ENCODE measurements at places on chromosomes 1 and 21.

GRCh38 chr21:34770576-34770975, 101.8 kb downstream of the CLIC6 start:
- DNase-seq: no peak

GRCh38 chr1:41122851-41123518, 101.5 kb upstream of the SLFNL1 start:
- no peak for DNase-seq

- DNase-seq: no peak
These were observed 39.9 kb downstream of the RGL1 start for GRCh38 chr1:183844806-183845205.

DNA sequence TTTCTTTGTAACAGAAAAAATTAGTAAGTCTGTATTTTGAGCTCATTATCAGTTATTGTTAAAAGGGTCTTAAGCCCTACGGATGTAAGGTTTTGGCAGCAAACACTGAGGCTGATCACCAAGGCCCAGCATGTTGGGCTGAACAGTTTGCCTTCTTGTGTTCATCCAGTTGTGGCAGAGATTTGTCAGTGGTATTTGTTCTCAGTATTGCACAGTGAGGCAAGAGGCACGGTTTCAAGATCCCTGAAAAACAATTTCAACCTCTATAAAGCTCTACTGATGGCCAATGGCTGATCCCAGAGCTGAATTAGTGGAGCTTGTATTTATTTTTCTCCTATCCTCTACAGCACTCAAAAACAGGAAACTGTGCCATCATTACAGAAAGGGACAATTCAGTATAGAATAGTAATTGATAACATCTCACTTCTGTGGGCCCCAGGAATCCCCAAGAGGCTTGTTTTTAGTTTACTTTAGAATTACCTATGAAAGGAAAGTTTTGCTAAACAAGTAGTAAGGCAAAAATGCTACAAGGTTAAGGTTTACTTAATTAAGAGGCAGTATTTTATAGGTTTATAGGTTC, 191.8 kb upstream of the RAB4A start:
- no peak for DNase-seq

GRCh38 chr1:111241797-111242196, 14.3 kb downstream of the CHI3L2 start:
- DNase-seq: no peak

DNA sequence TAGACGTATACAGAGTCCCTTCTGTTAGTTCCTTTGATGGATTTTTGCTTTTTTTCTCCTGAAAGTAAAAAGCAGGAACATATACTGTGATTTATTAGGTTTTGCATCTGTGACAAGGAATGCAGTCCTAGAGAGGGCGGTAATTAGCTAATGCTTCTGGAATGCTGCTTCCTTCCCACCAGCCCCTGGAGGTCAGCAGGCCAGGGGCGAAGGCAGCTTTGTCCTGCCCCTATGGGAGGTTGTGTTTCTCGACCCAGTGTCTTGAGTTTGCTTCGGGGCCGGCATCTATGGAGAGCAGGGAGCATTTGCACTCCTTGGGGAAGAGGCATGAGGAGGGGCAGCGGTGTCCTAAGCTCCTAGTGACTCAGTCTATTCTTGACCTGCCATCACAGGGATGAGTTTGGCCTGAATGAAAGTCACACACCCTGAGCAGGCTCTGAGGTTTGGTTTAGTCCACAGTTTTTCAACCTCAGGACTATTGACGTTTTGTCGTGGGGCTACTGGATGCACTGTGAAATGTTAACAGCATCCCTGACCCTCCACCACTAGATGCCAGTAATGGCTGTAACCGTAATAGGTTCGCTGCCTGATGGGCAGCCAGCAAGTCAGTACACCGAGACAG, 85.0 kb upstream of the KCNJ15 start:
- no peak for DNase-seq

- DNase-seq: no peak
These were observed 3.8 kb downstream of the TRPM2 start for GRCh38 chr21:44357064-44357837.

- no peak for DNase-seq
These were observed 309.2 kb upstream of the PRMT6 start for GRCh38 chr1:106747232-106747631.

- DNase-seq: no peak
These were observed 1.3 kb upstream of the PCBP3 start for GRCh38 chr21:45642122-45642813.

DNA sequence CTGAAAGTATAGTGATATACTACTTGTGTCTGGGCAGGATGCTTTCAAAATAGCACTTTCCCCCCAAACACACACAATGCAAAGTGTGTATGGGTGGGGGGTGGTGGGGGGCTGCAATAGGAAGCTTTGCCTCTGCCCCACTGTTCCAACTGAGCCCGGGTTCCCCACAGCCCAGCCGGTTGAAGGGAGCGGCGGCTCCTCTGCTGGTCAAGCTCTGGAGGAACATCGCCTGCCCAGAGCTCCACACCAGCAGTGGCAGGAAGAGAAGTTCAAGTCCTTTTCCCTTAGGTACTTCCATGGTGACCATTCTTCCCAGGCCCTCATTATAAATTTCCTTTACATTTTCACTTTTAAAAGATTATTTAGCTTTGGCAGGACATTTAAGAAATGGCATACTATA, 74.9 kb downstream of the CAPZB start:
- no peak for DNase-seq

DNA sequence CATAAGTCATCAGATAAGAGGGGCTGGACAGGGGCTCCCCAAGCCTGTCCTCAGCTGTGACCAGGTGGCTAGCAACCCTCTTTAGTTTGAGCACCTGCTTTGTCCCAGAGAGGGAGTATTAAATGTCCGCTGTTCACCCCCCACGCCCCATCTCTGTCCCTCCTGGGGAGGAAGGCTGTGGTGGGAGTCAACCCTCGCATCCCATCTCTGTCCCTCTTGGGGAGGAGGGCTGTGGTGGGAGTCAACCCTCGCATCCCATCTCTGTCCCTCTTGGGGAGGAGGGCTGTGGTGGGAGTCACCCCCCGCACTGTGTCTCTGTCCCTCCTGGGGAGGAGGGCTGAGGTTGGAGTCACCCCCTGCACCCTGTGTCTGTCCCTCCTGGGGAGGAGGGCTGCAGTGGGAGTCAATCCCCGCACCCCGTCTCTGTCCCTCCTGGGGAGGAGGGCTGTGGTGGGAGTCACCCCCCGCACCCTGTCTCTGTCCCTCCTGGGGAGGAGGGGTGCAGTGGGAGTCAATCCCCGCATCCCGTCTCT, 72.6 kb upstream of the ABCG1 start:
- DNase-seq: no peak

DNA sequence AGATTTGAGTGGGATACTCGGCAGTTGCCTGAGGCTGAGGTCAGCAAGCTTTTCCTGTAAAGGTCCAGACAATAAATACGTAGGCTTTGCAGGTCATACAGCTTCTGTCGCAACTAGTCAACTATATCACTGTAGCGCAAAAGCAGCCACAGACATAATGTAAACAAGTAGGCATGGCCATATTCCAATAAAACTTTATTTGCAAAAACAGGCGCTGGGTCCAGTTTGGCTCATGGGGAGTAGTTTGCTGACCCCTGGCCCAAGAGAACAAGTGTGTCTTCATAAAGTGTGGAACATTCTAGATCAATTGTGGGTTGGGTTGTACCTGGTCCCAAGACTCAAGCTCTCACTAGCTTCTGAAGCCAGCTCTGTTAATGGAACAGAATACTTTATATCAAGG, 78.8 kb downstream of the MIS18A start:
- DNase-seq: no peak

DNA sequence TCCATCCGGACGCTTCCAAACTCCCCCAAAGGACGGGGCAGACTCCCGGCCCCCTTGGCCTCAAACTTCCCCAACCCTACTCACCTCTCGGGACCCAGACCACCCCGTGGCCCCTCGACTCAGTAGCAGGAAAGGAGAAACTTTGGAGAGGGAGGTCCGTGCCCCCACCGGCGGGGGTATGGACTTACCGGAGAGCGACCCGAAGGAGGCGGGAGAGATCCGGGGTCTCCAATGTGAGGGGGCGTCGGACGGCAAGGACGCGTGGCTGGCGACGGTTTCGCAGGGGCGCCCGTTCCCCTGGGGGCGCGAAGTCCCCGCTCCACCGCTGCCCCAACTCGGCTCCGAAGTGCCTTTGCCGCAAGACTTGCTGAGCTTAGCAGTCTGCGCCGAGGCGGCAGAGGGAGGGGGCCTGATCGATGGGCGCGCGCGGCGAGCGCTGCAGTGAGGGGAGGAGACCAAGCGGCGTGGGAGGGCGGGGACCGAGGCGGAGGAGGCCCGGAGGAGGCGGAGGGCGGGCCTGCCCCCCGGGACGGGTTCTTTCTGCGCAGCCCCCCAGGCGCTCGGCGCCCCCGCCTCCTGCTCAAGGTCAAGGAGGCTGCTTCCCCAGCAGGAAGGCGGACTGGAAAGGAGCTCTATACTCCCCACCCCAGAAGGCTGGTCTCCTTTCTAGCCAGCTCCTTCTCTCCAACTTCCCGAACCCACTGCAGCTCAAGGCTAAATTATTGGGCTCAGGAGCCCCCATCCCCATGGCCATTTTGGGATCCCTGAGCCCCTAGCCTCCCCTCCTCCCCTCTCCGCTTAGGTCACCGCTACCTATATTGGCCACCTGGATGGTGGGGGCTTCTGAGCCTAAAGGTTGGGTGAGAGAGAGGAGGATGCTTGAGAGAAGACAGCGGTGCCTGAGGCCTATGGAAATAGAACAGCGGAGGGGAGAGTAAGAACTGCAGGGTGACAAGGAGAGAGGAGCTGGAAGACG, at the start of gene SYT2:
SYT2 (minus strand) TSS at position 385 of the 976 bp plus-strand sequence. CDS start 104,682 bp downstream, outside the sequence.
- no peak for DNase-seq

GRCh38 chr1:22880174-22880601, 92.5 kb downstream of the LACTBL1 start:
- DNase-seq: no peak

DNA sequence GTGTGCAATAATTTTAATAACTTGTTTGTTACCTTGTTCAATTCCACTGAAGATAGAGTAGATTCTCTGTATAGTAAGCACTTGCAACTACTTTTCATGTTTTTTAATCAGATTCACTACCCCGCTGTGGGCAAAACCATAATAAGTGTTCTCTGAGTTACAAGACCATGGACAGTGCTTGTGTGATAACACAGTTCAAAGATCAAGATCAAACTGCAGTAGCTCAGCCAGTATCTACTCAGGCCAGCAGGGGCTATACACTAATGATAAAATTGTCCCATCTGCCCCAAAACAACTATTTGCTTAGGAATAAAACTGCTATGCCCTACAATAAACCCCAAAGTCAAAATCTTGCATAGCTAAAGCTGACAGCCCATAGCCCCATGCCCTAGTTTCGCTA, 129.6 kb downstream of the LRRC7 start:
- no peak for DNase-seq

- no peak for DNase-seq
These were observed 16.1 kb upstream of the MYCL start for GRCh38 chr1:39917825-39918224.

- DNase-seq: no peak
These were observed 105.9 kb upstream of the SLC45A1 start for GRCh38 chr1:8211883-8212579.

DNA sequence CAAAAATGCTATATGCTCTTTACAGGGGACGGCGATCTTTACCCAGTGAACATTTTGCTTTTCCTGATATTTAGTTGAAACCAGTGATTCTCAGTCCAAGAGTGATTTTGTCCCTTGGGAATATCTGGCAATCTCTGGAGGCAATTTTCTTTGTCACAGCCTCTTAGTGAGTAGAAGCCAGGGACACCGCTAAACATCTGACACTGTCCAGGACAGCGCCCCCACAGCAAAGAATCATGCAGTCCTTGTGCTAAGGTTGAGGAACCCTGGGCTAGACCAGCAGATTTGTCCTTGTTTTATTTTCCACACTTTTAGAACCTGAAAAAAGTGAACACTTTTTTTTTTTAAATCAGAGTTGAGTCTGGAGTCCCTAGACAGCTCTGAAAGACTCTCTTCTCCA, 13.1 kb downstream of the EVA1C start:
- DNase-seq: no peak
